ENCODE measurements at places on chromosomes 7 and 10.

GRCh38 chr7:86932038-86932512 is 127.4 kb downstream of the ELAPOR2 start:
- DNase-seq, result no peak

DNA sequence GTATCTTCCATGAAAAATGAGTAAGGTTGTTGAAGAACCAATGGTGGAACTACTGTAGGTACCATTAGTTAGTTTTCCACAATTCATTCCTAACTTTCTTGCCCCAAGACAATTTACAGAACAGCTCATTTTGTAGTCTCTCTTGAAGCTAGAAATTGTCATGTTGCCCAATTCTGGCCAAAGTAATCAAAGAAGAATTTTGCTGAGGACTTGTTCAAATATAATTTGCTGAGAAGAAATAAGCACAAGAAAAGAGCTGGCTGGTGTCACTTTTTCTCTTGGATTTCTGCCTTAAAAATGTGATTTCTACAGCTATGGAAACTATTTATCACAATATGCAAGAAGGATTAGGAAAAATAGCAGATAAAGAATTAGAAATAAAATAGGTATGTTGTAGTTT is 199.2 kb upstream of the SEMA3A start:
- DNase-seq, result no peak

GRCh38 chr10:35487336-35488034 is 117.7 kb upstream of the GJD4 start:
- DNase-seq, result no peak

GRCh38 chr10:127612-128432 is 7.4 kb upstream of the ZMYND11 start:
- DNase-seq, result no peak

- DNase-seq, result no peak
Measured at GRCh38 chr10:129502448-129502847, 35.4 kb downstream of the MGMT start.

DNA sequence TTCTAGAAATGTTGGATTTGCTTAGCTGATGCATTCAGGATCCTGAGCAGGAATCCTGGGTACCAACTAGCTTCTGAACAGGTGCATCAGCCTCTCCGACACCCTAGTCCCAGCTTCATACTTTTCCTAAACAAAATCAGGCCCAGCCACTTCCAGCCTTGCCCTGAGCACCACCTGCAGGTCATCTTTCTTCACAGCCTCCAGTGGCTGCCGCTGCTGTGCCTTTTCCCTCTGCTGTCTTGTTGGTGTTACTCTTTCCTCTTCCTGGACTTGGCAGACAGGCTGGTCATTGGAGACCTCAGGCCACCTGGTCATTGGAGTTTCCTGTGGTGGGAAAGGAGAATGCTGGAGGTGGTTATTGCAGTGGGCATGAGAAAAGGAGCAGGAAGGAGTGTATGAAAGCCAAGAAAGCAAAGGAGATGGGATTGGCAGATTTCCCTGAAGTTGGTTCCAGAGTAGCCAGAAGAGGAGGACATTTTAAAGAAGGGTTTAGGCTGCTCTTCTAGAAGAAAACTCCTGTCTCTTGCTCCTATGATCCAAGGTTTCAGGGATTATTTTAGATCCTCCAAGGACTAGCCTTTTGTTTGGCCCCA is 48.2 kb upstream of the NFKB2 start:
- peak; percentile 22 for DNase-seq

- DNase-seq, result no peak
Measured at GRCh38 chr10:117552156-117552631, 9.6 kb downstream of the EMX2 start.

DNA sequence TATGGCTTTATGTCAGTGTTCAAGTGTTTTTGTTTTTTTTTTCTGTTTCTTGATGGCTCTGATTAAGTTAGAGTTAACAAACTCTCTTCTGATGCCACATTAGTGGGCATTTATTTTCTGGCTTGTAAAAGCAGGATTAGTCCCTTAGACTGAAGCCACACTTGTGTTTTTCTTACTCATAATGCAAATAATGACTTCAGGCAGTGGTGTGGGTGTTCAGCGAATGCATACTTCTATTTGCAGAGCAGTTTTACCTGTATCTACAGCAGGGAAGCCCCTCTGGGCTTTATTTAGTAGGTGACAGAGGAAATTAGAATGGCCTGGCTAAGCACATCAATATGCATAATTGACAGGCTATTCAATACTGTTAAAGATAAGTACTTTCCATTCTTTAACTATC is 79.9 kb downstream of the CNNM2 start:
- no peak for DNase-seq

GRCh38 chr10:23367896-23368595 is 23.4 kb upstream of the C10orf67 start:
- no peak for DNase-seq

All from colonic mucosa (tissue), 4 donors.